ENCODE measurements at places on chromosomes 3 and 15.

- no peak for DNase-seq
Measured at GRCh38 chr15:96960711-96961480, 630.4 kb downstream of the NR2F2 start.

DNA sequence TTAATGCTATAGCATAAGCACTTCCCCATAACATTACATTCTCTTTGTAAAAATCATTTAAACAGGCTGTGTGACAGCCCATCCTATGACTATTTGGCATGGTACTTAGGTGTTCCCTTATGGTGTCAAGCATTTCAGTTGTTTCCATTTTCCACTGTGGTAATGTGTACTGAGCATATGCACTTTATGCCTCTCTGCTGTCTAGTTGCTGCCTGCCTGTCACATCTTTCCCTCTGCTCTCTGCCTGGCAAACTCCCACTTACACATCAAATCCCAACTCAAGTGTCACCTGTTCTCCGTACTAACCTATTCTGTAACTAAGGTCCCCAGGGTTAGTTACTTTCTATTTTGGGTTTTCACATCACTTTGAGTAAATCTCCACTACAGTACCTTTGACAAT, 84.4 kb upstream of the STRIT1 start:
- DNase-seq, result no peak

- no peak for DNase-seq
Measured at GRCh38 chr3:24734019-24734418, 239.4 kb upstream of the THRB start.

DNA sequence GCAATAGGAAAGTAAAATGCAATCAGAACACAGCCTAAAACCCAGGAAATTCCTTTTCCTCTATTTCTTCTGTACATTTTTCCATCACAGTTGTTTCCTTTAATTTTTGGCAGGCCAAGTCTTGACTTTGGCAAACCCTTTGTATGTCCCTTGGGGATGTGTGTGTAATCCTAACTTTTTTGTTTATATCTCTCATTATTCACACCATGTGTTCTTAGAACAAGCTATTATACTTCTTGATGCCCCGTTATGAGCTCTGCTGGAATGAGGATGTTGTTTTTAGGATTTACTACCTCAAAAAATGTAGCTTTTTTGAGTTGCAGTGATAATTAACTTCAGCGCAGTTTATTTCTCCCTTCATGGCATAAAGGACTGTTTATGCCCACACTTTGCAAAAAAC, 123.4 kb downstream of the ABI3BP start:
- no peak for DNase-seq

GRCh38 chr3:156635973-156636372, 38.4 kb upstream of the TIPARP start:
- DNase-seq, result no peak

DNA sequence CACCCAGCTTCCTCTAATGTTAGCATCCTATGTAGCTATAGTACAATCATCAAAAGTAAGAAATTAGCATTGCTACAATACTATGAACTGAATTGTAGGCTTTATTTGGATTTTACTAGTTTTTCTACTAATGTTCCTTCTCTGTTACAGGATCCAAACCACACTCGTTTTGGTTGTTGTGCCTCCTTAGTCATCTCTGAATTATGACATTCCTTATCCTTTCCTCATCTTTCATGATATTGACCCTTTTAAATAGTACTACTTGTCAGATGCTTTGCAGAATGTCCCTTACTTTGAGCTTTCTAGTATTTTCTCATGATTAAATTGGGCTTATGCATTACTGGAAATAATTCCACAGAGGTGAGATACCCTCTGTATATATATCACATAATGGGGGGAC, 265.4 kb downstream of the VPS13C start:
- DNase-seq, result no peak

DNA sequence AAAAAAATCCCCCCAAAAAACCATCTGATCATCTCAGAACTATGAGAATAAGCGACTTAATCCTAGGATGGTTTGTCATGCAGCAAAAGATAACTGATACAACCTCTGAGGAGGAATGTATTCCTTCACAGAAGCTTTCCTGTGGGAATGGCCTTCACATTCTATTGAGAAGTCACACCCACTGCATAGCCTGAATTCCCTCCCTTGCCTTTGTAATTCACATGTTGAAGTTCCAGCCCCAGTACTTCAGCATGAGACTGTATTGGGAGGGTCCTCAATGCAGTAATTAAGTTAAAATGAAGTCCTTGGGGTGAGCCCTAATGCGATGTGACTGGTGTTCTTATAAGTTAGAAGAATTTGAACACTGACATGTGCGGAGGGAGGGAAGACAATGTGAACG, 395.2 kb downstream of the TUSC7 start:
- DNase-seq, result no peak

DNA sequence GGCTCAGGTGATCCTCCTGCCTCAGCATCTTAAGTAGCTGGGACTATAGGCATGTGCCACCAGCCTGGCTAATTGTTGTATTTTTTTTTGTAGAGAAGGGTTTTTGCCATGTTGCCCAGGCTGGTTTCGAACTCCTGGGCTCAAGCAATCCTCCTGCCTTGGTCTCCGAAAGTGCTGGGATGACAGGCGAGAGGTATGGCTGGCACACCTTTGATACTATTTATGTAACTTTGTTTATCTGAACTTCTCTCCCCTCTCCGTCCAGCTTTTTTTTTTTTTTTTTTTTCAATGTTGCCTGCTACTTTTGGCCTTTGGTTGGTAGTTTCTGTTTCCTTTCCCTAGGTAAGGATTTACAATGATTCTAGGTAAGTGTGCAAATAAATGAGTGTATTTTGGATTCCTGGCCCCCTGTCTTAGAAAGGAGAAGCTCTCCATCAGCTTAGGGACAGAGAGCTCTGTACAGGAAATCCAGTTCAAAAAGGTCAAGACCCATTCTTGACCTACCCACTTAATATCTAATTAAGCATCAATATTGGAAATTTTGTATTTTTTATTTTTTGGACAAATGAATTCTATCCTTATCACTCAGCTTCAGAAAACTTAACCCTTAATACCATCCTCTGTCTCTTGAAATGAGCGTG, 6.8 kb downstream of the ARL6IP5 start:
- DNase-seq, result no peak

DNA sequence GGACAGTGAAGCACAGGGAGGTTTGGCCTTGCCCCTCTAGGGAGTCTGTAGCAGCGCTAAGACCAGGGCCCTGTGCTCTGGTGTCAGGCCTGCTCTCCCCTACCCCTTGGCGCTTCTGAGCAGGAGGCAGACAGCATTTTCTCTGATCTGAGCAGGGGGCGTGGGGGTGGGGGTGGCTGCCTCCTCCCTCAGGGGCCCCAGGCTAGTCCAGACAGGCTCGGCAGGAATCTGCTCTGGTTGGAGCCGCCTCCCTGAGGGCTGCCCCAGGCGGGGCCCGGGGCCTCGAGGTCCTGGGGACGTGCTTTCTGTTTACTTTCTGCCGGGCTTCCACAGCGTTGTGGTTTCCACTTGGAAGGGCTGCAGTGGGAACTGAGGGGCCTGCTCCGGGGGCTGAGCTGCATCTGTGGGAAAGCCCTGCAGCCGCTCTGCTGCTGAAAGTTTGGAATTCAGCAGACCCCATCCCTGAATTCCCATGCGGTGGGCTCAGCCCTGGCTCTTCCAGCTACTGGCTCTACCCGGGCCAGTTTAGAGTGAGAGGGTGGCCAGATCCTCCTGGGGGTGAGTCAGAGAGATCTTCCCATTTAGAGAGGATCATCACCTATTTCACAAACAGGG, 105.4 kb downstream of the LINGO1 start:
- no peak for DNase-seq

- DNase-seq, result no peak
Measured at GRCh38 chr3:101166150-101166549, 154.2 kb downstream of the IMPG2 start.

DNA sequence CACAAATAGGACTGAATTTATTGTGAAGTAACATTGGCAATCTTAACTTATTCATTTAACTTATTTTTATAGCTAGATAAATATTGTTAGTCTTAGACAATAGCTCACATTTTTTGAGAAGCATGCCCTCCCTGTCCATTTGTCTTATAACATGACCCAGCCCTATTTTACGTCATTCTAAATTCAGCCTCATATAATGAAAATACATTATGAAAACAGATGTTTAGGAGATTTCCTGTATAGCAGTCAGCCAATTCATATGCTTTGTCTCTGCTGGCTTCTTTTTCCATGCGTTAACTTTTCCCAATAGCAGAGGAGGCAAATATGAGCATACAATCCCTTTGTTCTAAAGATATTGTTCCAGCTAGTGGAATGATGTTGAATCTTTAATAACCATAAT, 29.3 kb downstream of the CD200 start:
- DNase-seq, result no peak

- DNase-seq, result no peak
Measured at GRCh38 chr3:72494130-72494529, 354.1 kb downstream of the SHQ1 start.
